ENCODE measurements at places on chromosomes 5 and 9. TPM values are rescaled to one million over a fixed set of nuclear protein-coding genes. Genes with fewer than 3 reads are reported as not detected.

The SPATA31E1 gene
- under 0.01 TPM for total RNA-seq

The PCDHGA9 gene
- total RNA-seq, result 0.86 TPM

The CDX1 gene
- not detected for total RNA-seq

The SPATA31A1 gene
- not detected for total RNA-seq

The RAB3C gene
- total RNA-seq, result not detected

The IL5 gene
- total RNA-seq, result not detected

All from myometrial cell (primary cell).